Activated gamma-delta T cell treated with anti-CD3 and anti-CD28 coated beads, Interleukin-2, amount 50 U/mL, for 16 hours (primary cell): ENCODE measurements at places on chromosomes 4 and X.

GRCh38 chrX:129717892-129718291 is 20.9 kb upstream of the XPNPEP2 start:
- no peak for DNase-seq

- no peak for DNase-seq
Measured at GRCh38 chr4:170256807-170257206, 167.1 kb upstream of the AADAT start.

DNA sequence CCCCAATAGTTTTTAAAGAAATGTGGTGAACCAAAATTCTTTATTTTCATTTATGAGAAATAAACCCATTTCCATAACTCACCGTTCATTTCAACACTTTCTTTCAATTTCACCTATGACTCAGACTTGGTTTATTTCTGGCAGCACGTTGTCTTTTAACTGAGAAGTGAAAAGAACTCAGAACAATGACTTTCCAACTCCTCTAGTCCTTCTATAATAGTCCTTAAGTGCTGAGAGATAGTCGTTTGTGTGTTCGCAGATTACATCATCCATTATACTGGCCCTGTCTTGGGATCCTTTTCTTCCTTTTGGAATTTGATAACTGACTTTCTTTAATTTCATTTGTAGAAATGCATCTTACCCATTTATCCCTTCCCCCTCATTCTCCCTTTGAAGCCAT is 113.6 kb downstream of the GLUD2 start:
- no peak for DNase-seq

DNA sequence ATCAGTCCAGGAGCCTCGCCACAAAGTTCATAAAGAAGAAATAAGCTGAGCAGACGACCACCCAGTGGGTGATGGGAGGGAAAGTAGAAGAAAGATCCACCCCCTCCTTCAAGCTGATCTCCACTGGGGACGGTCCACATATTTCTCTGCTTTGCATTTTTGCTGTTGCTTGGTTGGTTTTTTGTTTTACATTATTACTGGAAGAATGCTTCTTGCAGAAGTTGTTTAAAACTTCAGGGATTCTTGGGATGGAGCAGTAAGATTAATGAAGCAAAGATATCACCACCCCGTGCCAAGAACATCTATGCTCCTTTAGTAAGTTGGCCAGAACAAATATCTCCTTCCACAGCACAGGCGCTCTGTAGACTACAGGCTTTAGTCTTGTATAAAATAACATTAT is 30.1 kb downstream of the LGI2 start:
- DNase-seq = no peak

DNA sequence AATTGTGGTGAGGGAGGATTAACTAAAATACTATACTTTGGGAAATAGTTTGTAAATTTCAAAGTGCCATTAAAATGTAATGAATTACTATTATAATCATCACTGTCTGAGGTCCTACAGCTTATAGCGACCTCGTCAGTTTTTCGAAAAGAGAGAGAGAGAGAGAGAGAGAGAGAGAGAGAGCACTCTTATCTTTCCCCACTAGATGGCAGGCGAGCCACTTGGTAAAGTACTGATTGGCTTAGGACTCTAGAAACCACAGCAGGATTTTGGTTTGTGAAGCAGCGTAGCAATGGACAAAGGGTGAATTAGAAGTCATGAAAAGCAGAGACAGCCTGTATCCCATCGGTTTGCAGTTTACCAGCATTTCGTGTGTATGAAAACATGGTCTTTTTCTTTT is 52.5 kb downstream of the LINC00632 start:
- DNase-seq = no peak

DNA sequence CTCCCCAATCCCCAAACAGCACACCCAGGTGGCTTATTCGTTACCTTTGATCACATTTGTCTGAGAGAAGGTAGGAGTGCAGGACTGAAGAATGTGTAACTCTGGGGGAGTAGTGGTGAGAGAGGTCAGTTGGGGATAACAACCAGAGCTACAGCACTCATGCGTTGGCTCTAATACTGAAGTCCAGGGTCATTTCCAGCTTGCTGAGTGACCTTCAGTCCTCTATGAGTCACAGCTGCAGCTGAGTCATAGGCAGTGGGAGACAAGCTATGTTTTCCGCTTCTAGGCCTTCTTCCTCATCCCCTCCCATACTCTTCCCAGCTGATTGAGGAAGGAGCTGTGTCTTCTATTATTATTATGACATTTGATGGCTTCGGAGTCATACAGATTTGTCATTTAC is 31.6 kb upstream of the CT47C1 start:
- no peak for DNase-seq

DNA sequence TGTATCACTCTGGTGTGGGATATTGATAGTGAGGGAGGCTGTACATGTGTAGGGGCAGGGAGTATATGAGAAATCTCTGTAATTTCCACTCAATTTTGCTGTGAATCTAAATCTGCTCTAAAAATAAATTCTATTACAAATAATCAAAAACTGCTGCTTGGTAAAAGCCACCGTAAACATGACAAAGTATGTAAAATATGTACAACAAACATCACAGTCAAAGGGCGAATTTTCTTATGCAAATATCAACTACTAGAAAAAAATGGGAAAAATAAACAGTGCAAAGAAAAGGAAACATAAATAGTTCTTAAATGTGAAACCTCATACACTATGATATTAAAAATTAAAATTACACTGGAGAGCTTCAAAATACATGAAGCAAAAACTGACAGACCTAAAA is 105.1 kb upstream of the DCLK2 start:
- DNase-seq = no peak

DNA sequence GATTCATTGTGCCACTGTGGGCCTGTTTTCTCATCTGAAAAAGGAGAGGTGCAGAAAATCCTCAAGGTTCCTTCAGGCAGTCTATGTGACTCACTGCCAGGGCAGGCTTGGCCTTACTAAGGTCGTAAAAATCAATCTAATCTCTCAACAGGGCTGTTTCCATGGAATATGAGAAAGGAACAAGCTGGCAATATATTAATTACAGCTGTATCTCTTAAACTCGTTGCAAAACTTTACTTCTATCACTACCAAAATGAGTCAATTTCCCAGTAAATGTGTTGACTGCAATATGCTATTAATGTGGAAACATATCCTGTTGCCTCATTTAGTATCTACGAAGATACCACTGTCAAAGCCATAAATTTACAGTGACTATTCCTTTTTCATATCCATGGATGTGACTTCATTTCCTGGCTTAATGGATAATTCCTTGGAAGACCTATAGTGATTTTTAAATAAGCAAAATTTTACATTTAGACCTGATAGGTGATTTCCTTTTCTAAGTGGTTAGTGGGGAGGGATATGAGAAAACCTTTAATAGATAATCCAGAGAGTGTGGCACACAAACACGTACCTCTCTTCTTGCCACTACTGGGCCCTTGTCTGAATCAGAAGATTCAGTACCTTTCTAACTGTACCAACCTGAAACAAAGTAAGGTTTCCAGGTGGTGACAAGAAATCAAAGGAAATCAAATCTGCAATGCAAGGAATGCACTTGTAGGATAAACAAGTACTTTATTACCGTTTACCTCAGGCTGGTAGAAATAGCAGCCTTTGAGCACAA is 127.4 kb upstream of the FTHL17 start:
- DNase-seq = no peak

- no peak for DNase-seq
Measured at GRCh38 chrX:24148121-24148520, 1.4 kb upstream of the ZFX start.

DNA sequence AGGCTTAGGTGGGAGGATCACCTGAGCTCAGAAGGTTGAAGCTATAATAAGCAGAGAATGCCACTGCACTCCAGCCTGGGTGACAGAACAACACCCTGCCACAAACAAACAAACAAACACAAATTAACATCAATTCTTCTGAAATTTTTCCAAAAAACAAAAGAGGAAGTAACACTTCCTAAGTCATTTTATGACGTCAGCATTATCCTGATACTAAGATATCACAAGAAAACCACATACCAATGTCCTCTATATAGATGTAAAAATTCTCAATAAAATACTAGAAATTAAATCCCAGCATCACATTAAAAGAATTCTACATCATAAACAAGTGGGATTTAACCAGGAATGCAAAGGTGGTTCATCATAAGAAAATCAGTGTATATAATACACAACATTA is 64.4 kb upstream of the STK26 start:
- DNase-seq = no peak

GRCh38 chr4:145709843-145710242 is 29.9 kb downstream of the C4orf51 start:
- no peak for DNase-seq

DNA sequence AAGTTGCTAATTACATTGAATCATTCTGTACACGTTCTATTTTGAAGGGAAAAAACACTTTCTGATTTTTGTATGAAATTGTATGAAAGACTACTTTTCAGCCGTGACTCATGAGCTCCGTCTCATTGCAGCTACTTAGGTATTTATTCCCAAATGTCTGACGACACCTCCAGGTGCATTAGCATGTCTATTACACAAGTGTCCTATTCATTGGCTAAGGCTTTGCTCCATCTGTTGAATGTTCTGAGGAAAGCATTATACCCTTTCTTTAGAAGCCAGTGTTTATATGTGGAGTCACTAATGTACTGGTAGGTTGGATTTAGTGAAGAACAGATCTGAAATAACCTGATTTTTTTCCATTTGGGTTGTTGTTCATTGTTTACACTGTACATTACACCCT is 51.8 kb downstream of the MAP7D3 start:
- no peak for DNase-seq

DNA sequence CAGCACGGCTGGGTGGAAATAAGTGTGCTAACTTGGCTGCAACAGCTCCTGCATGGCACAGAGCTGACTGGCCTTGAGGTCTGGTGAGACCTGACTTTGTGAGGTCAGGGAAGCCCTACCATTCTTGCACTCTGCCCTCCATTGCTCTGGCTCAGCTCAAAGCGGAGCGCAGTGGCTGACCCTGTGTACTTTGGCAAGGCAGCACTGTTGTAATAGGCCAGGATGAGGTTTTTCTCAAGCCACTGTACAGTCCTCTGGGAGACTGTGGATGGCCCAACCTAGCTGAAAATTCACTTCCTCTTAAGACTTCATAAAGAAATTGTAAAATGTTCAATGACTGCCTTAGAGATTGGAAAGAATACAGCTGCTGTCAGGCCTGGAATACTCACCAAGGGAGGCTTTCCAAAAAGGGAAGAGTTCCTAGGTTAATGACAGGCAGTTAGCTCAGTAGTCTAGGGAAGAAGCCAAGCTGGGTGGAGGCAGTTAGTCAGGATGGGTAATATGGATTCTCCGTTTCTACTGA is 129.8 kb downstream of the GUCY2F start:
- DNase-seq = no peak

GRCh38 chrX:76850851-76851250 is 423.3 kb downstream of the MAGEE1 start:
- DNase-seq = no peak
